ENCODE measurements at places on chromosomes 5 and 9. TPM values are rescaled to one million over a fixed set of nuclear protein-coding genes. Genes with fewer than 3 reads are reported as not detected.

Gene TLX3
- not detected for total RNA-seq

Gene DMRT1
- total RNA-seq: not detected

Gene GABRA6
- not detected for total RNA-seq

Gene TAF11L11
- not detected for total RNA-seq

Gene BASP1
- total RNA-seq: 16.7 TPM

Gene DOK3
- total RNA-seq: 4.4 TPM

Gene FAM153A
- 0.57 TPM for total RNA-seq

Gene LCN2
- 845 TPM for total RNA-seq

Gene NPR2
- total RNA-seq: 3.1 TPM

Gene GADD45G
- 3.3 TPM for total RNA-seq

Gene CACFD1
- total RNA-seq: 8.9 TPM

Gene FOXI1
- not detected for total RNA-seq

- no peak for DNase-seq
Observed at GRCh38 chr5:90047113-90047512, 362.4 kb downstream of the CETN3 start.

- no peak for DNase-seq
Observed at GRCh38 chr5:149793256-149793550, 63.1 kb downstream of the PPARGC1B start.

DNA sequence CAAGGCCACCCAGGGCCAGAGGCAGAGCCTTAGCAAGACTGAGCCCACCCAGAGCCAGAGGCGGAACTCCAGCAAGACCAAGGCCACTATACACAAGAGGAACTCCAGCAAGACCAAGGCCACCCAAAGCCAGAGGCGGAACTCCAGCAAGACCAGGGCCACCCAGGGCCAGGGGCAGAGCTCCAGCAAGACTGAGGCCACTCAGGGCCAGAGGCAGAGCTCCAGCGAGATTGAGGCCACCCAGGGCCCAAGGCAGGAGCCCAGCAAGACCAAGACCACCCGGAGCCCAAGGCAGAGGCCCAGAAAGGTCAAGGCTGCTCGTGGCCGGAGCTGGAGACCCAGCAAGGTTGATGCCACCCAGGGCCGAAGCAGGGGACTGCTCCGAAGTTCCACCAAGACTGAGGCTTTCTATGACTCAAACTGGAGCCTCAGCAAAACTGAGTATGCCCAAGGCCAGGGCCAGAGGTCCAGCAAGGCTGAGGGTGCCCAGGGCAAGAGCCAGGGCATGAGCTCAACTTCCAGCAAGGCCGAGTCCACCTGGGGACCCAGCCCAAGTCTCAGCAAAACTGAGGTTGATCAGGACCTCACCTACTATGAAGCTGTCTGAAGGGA is 4.2 kb downstream of the TOR2A start:
- DNase-seq: no peak

GRCh38 chr5:108046955-108047670 is 334.8 kb downstream of the FBXL17 start:
- no peak for DNase-seq

- no peak for DNase-seq
Observed at GRCh38 chr5:62284946-62285891, 20.8 kb upstream of the KIF2A start.

DNA sequence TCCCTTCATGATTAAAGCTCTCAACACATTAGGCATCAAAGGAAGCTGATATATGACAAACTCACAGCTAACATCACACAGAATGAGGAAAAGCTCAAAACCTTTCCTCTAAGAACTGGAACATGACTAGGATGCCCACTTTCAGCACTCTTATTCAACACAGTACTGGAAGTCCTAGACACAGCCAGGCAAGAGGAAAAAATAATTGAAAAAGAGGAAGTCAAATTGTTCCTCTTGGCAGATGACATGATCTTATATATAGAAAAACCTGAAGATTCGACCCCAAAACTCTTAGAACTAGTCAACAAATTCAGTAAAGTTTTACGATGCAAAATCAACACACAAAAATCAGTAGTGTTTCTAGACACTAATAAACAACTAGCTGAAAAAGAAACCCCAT is 144.3 kb upstream of the NREP start:
- no peak for DNase-seq

- DNase-seq: no peak
Observed at GRCh38 chr9:16619914-16620520, 250.5 kb downstream of the BNC2 start.

GRCh38 chr5:149371296-149371962 is 7.7 kb downstream of the IL17B start:
- DNase-seq: no peak

DNA sequence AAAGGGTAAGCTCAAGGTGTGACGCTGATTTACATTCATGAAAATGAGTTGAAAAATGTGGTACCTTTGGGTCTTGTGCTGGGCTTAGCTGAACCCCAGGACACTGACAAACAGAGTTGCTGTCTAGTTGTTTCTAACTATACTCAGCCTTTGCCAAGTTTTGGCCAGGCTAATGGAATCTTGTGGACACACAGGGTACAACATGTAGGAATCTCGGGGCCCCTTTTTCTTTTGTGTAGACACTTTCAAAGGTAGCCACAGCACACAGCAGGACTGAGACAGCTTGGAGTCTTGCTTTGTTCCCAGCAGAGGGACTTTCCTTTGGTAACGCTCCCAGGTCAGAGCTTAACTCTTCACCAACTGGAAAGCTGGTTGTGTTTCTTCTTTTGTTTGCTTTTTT is 7.8 kb downstream of the LIX1 start:
- no peak for DNase-seq

GRCh38 chr5:173392-174290 is 17.7 kb upstream of the LRRC14B start:
- no peak for DNase-seq

DNA sequence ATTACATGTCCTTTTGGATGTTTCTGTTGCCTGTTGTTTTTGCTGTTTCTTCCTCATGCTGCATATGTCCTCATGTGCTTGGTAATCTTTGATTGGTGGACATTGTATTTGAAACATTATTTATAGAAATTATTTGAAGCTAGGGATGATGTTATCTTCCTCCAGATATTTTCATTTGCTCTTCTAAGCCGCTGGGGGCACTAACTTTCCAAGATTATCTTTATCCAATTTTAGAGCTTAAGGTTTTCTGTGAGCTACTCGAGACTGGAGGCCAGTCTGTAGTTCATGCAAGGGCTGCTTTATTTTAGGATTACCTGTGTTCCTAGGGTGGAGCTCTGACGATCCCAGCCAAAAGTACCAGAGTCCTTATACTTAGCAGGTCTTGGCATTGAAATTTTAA is 40.9 kb downstream of the STX17 start:
- DNase-seq: no peak

DNA sequence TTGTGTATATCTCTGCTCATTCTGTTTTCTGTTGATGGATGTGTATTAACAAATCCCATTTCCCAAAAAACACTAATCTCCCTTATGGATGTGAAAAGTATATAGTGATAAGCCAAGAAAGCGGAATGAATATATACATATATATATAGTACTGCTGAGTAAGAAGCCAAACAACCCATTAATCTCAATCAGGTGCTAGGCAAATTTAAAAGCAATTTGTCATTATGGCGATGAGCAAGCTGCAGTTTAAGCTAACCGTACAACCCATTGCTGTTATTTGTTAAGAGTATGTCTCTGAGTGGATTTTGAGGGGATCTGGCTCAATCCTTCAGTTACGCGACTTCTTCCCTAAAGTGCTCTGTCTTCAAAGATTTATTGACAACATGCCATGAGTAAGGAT is 640.4 kb upstream of the ARRDC3 start:
- DNase-seq: no peak

- DNase-seq: no peak
Observed at GRCh38 chr5:9429691-9430215, 116.1 kb downstream of the SEMA5A start.

- DNase-seq: no peak
Observed at GRCh38 chr9:134895567-134895907, 14.9 kb downstream of the FCN2 start.

DNA sequence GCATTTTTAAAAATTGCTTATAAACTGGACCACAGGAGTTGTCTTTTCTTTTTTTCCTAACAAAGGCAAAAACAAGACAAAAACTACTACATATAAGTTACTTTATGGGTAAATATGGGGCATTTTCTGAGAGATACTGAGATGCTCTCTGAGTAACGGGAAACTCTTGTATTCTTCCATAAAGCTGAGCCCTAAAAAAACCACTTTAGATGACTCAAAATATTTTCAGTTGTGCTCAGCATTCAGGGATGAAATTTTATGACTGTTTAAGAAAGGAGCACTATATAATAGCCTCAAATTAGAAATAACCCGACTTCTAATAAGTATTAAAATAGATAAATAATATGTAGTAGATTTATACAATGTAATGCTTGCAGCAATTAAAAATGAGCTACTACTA is 644.5 kb downstream of the KCTD16 start:
- DNase-seq: no peak

- no peak for DNase-seq
Observed at GRCh38 chr5:42791151-42791550, 20.5 kb downstream of the SELENOP start.

DNA sequence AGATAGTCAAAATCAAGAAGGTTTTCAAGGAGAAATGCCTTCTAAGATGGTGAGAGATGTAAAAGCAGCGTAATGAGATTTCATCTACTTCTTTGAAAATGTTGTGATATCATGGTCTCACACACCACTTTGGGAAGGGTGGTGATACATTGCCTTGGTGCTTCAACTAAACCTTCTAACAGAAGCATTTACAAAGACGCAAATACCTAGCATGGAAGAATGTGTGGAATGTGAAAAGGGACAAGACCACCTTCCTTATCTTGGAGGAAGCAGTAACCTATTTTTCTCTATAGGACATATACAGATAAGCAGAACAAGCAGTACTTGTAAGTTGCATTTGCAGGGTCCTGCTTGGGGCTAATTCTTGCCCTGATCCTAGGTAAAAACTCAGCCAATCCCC is 38.8 kb downstream of the PCA3 start:
- no peak for DNase-seq

GRCh38 chr9:78196258-78196657 is 39.6 kb upstream of the CEP78 start:
- DNase-seq: no peak

- DNase-seq: no peak
Observed at GRCh38 chr9:96050048-96050860, 174.8 kb downstream of the ERCC6L2 start.

DNA sequence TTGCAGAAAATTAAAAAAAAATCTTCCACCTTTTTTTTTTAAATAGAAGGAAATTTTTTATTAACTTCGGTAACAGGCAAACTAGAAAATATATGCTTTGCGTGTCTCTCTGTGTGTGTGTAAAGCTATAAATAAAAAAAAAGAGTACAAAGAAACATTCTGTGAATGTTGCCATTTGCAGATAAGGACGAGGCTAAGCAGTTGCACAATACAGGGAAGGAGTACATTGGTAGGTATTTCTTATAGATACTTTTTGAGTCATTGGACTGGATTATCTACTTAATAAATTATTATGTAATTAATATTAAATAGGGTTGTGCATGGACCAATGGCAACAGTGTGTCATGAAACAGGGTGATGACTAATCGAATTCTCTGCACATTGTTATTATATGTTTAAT is 102.4 kb downstream of the CAMK4 start:
- DNase-seq: no peak

GRCh38 chr5:167952278-167952995 is 339.0 kb upstream of the WWC1 start:
- no peak for DNase-seq

All from esophagus squamous epithelium (tissue), 5 donors.